Fibroblast of the conjunctiva (primary cell): ENCODE measurements at places on chromosomes 5 and 9.

GRCh38 chr5:147143215-147143614 lies 91.6 kb upstream of the STK32A start:
- DNase-seq, result no peak

- no peak for DNase-seq
Observed at GRCh38 chr9:124869986-124870560, 8.1 kb downstream of the ARPC5L start.

DNA sequence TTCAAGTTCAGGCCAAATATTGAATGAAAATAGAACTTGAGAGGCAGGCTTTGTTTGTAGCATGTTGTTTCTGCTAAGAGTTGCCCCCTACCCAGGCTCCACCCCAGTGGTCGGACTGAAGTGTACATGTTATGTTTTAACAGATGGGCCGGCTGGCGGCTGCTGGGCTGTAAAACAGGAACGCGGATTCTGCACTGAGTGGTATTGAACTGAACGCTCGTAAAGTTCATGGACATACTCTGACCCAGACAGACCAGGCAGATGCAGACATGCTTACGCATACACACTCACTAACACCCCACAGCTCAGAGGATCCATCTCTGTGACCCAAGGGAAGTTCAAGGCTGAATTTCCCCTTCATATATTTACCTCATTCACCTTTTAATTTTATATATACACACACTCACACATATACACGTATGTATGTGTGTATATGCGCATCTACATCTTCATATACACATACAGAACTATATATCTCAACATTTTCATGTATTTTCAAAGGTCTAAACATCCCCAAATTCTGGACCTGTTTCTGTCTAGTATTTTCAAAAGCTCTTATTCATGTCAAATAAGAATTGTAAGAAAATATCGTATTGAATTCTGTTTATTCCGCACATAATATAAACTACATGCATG lies 1.4 kb downstream of the MARCHF3 start:
- DNase-seq, result no peak

DNA sequence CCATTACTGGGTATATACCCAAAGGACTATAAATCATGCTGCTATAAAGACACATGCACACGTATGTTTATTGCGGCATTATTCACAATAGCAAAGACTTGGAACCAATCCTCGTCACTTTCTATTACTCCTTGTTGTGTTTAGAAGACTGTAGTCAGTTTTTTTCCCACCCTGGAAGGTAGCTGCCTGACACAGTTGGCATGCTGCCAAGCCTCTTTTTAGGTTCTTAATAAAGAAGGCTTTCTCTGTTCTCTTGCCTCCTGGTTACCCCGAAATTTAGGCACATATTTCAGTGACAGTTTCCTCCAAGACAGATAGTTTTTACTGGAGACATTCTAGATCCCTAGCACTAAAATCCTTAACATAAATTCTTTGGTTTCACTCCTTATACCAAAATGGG lies 205.4 kb upstream of the PCSK5 start:
- DNase-seq, result no peak

DNA sequence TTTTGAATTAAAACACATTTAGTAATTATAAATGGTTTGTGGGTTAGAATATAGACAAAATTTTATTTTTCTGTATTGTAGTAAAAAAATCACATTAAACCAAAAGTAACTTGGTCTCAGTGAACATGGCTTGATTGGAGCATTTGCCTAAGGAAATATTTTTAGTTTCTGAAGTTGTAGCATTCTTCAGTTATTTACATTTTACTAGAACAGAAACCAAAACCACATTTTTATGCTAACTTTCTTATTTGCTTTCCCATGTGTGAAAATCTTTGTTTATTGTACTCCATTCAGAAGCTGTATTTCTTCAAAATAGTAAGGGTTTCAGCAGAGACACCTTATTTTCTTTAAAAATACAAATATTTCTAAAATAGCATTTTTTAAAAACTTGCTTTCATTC lies 129.9 kb downstream of the SGCD start:
- DNase-seq, result no peak
